Stomach (tissue), 19 donors: ENCODE measurements at places on chromosomes 4 and X. TPM values are rescaled to one million over a fixed set of nuclear protein-coding genes. Genes with fewer than 3 reads are reported as not detected.

GRCh38 chr4:175973027-175973923 lies 92.4 kb upstream of the WDR17 start:
- no peak for DNase-seq

- no peak for DNase-seq
Measured at GRCh38 chr4:26013629-26014028, 99.6 kb downstream of the SMIM20 start.

DNA sequence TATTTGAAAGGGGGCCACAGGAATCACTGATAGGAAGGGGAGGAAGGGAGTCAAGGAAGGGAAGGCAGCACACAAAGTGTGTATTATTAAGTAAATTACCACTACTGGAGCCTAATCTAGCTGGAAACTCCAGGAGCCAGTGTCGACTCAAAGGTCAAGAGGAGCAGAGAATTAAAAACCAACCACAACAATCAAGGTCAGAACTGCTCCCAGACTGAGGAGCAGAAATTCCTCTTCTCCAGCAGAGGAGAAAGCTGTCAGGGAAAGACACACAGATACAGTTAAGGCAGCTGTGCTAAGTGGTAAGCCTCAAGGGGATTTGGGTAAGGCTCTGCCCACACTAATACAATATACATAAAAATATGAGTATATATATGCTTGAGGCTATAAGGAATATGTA lies 87.5 kb upstream of the PTPN13 start:
- DNase-seq = no peak

DNA sequence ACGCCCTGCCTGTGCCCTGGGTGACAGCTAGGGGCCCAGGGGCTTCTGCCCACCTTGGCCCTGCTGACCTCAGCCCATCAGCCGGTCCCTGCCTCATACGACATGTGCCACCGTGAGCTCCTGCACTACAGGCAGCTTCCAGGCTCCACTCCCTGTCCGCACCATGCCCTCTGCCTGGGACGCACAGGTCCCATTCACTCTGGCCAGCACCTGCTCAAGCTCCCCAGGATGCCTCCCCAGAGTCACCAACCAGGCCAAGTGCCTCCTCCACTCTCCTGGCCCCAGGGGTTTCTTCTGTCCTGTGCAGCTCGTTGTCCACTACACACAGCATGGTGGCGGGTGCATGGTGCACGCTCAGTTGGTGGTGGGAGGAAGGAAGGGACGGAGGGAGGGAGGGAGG lies 20.2 kb upstream of the MRFAP1 start:
- no peak for DNase-seq

DNA sequence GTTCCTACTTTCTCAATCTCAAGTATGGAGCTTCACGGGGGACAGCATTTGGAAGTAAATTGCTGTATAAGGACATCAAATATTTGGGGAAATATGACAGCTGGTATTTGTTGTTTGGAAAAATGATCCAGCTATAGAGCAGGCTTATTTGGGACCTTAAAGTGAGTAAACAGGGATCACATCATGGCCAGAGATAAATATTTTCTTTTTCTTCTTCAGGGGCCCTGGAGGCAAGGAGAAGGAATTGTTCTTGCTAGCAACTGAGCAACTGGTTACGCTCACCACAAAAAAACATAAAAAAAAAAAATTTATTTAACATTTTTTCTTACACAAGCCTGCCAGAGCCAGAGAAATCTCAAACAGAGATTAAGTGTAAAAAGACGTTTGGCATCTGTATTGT lies 277.2 kb upstream of the UGT8 start:
- no peak for DNase-seq

- no peak for DNase-seq
Measured at GRCh38 chr4:13322681-13323101, 161.4 kb downstream of the RAB28 start.

- DNase-seq = no peak
Measured at GRCh38 chrX:68570598-68570997, 71.7 kb downstream of the YIPF6 start.

GRCh38 chrX:78514852-78515251 lies 144.3 kb downstream of the RTL3 start:
- no peak for DNase-seq

DNA sequence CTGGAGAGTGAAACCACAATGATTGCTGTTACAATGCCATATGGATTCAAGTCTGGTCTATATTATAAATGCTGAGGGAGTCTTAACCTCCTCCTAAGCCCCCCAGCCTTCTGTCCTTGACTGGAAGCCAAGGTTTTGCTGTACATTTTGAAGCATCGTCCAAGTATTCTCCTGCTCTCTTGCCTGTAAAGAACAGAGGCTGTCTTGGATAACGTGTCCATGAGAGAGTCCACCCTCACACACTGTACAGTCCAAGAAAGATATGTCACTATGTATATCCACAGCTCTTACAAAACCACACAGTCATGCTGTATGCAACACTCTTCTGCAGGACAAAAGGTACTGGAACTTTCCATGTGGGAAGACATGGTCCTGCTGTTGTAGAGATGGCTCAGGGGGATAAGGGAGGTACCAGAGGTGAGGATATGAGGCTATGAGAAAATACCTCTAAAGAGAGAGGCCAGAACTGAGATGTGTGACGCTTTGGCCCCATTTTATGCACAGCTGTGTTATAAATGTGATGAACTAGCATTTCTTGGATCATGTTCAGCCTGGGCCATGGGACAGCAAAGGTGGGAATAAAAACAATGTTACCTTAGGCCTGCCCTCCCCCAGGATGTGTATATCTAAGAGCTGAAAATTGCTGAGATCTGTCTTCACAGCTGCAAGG lies 678.6 kb downstream of the IQCM start:
- DNase-seq = no peak

DNA sequence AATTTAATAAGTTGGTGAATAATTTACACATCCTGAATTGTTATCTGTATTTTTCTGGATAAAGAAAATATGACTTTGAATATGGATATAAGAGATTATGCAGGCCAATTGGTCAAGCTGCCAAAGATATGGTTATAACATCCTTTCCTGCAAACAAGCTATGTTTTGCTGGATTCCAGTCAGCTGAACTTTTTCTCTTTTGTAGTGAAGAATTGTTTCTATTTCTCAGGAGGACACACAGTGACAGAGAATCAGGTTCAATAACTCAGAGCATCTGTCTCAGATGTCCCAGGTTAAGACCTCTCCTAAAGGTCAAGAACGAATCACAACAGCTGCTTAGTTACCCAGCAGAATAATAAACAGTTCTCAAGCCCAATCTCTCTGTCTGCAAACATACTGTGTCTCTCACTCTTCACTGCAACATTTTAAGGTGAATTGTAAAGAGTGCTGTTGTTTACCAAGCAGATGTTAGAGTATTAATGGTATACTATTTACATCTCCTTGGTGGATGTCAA lies 189.5 kb upstream of the ANKRD50 start:
- DNase-seq = peak; percentile 18

DNA sequence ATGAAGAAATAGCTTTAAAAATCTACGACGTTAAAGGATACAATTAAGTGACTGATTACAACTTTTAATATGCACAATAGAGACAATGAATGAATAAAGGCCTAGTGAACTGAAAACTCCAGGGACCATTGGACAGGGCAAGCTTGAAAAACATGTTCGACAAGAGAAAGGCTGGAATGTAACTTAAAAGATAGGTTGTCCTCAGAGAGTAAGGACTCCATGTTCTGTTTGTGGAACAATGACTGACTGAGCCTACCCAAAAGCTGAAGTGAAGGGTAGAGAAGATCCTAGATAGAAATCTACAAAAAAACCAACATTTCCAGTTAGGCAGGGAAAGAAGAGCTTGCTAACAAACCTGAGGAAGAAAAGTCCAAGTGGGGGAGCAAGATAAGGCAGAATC lies 173.4 kb downstream of the NR3C2 start:
- DNase-seq = no peak

DNA sequence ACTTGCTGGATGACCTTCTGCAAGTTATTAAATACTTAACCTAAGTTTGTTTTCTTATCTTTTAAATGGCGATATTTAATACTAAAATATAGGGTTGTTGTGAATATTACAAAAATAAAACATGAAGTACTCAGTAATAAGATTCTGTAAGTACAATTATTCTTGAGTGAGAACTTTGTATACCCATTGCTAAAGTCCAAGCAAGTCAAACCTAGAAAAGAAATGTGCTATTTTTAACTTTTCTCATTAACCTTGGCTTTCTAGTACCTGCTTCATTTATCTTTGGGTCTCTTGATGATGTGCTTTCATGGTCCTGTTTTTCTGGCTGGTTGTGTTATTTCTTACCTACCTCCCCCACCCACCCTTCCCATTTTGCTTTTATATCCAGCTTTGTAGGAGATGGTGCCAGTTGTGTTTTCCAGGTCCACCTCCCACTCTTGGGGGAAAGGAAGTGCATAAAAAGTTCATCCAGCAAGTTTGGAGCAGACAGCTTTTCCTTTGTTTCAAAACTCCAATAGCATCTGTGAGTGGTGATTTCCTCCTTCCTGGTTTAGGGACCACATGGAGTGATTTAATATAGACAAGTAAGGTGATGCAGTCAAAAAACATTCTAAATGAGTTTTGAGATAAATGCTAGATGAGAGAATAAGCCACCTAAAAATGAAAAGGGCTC lies 7.5 kb upstream of the CXCL8 start:
- DNase-seq = no peak

DNA sequence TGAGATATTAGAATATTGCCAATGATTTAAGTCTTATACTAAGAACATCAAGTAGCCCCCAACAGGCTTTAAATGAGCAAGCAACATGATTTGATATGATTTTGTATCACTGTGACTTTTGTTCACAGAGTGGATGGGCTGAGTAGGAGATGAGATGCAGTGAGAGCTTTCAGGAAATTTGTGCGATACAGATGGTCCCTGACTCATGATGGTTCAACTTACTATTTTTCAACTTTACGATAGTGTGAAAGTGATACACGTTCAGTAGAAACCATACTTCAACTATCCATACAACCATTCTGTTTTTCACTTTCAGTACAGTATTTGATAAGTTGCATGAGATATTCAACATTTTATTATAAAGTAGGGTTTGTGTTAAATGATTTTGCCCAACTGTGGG lies 78.7 kb upstream of the NWD2 start:
- no peak for DNase-seq

DNA sequence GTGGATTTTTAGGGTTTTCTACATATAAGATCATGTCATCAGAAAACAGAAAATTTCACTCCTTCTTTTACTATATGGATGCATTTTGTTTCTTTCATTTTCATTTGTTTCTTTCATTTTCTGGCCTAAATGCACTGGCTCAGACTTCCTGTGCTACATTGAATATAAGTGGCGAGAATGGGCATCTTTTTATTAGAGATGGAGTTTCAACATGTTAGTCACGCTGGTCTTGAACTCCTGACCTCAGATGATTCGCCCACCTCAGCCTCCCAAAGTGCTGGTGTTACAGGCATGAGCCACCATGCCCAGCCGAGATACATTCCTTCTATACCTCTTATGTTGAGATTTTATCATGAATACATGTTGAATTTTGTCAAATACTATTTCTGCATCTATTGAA lies 61.8 kb downstream of the BRWD3 start:
- no peak for DNase-seq

DNA sequence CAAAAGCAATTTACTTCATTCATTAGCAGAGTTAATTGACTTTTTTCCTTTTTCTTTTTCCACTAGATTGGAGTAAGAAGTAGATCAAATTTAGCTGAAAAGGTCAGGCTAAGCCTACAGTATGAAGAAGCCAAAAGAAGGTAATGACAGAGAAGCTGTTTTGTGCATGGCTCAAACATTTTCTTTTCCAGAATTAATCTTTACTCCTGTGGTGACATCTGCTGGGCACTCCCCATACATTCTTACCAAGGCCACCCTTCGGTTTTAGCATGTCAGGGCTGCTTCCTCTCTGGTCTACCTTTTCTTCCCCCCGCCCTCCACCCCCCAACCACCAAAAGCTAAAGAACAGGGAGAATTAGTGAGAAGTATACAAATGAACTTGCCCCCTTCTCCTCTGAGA lies 70.2 kb downstream of the CLDN22 start:
- DNase-seq = no peak

GRCh38 chr4:147777456-147778091 lies 45.7 kb downstream of the ARHGAP10 start:
- no peak for DNase-seq

Gene GPR50
- total RNA-seq = not detected

Gene STPG2
- total RNA-seq = 0.37 TPM
